ENCODE measurements at places on chromosomes 3 and 15.

DNA sequence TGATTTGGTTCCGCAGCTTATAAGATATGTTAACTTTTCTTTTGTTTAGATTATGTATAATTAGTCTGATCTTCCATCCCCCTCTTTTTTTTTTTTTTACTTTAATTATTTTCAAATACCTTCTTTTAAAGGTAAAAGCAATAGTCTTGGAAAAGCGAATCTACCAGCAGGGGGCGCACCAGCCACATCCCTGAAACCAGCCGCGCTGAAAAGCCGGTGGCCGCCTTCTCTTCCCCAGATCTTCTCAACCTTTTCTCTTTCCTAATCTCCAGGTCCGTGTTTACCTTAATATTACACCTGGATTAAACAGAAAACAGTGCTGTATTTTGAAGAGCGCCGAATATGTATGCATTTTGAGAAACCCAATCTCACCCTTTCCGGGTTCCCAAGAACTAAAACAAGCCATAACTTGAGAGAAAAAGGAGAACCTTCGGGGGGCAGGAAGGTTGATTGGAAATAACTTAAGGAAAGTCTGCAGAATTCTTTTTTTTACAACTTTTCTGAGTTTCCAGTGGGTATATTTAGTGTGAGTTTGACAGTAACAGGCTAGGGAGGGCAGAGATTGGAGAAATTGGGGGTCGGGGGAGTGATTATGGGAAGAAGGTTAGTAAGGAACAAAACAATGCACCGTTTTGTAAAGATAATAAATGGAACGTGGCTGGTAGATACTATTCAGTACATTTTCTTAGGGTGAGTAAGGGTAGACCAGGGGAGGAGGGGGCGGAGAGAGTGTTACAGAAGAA is 2.0 kb upstream of the SOX2 start:
- DNase-seq: no peak

GRCh38 chr3:58801541-58801940 is 135.0 kb upstream of the FAM3D start:
- no peak for DNase-seq

DNA sequence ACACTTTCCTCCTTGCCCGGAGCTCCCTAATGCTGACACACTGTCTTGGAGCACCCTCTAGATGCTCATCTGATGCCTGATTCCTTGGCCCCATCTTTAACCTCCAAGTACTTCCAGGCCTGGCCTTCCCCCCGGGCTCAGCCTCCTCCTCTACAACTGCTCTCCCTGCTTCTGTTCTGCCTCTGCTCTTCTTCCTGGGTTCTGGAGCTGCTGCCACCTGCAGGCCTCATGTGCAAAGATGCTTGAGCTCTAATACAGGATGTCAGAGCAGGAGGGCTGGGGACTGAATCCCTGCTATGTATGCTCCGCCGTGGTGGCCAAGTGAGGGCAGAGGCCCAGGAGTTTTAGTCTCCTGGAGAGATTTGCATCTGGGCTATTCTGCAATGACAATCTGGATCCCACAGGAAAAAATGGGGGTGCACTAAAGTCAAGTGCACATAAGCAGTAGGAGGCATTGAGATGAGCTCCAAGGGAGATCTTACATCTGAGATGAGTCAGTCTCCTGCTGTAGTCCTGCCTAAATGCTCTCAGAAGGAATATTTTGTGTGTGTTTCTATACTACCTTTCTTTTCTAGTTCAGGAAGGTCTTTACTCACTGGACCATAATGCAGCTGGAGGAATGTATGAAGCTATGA is 296.3 kb downstream of the UACA start:
- peak; percentile 74 for DNase-seq

DNA sequence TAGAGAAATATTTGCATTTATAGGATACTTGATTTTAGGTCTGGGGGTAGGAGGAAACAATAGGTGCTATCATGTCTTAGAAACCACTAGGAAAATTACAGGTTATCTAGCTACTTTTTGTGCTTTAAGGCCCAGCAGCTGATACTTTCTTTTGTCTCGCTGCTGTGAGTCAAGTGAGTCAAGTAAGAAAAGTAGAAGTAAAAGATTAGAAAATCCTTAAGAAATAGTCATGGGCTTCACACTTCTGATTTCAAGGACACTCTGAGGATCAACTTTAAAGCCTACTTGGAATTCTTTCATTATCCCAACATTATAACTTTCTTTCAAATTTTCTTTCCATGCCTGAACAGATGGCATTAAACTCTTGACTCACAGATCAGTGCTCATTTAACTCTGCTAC is 95.2 kb upstream of the RBMS3 start:
- DNase-seq: no peak

DNA sequence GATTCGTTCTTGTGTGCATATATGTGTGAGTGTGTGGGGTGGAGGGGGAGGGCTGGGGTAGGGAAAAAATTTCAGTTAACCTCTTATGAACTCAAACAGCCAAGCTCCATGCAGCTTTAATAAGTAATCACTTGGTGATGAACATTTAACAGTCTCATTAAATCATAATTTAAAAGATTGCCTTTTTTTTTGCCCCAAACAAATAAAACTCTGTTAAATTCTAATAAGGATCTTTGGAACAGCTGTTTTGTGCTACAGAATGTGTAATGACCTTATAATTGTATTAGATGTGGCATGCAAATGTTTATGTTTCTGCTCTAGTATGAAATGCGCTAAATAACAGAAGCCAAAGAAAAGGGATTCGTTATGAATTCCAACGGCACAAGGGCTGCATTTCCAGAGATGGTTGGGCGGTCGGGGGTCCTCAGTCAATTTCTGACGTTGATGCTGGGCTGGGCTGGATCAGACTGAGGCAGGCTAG is 80.0 kb upstream of the RORA start:
- no peak for DNase-seq

GRCh38 chr3:78605178-78605577 is 1162.6 kb downstream of the ROBO1 start:
- DNase-seq: no peak

GRCh38 chr15:73048624-73049295 is 3.5 kb upstream of the NEO1 start:
- DNase-seq: no peak

GRCh38 chr15:76057332-76058000 is 2.3 kb upstream of the TMEM266 start:
- DNase-seq: peak; percentile 34
